ENCODE measurements at places on chromosomes 2 and 18.

DNA sequence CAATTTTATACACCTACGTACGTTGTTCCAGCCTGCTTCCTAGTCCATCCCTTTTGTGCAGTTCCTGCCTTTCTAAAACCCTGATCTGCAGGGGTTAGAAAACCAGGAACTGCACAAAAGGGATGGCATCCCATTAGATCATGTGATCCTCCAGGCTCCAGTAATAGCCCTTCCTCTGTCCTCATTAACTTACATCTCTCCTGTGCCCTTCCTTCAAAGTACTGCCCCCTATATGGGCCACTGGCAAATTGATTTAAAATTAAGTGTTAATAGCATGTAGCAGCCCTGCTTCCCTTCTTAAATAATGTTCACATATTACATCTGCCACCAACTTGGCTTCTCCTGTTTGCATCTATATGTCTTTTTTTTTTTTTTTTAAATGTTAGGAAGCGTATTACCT is 61.3 kb upstream of the NXPH2 start:
- DNase-seq: no peak

- DNase-seq: no peak
Observed at GRCh38 chr2:230643576-230644291, 68.9 kb upstream of the CAB39 start.

- DNase-seq: no peak
Observed at GRCh38 chr2:134919341-134920210, 954 bp downstream of the CCNT2 start.

- no peak for DNase-seq
Observed at GRCh38 chr2:100934504-100935371, 67.4 kb upstream of the RPL31 start.

DNA sequence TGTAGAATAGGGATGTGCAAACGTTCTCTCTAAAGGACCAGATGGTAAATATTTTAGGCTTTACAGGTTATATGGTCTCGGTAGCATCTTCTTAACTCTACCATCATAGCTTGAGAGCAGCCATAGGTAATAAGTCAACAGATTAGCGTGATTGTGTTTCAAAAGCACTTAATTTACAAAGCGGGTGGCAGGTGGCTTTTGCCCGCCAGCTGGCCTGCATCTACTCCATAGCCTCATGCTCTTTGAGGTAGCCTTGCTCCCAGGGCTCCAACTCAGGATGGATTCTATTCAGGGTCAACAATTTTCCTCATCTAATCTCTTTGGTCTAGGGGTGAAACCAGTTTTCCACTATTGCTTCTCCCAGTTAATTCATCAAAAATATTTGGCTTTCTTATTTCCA is 5.0 kb upstream of the ATP9B start:
- no peak for DNase-seq

Measured in glomerular endothelial cell (primary cell).